ENCODE measurements at places on chromosomes 6 and 20.

DNA sequence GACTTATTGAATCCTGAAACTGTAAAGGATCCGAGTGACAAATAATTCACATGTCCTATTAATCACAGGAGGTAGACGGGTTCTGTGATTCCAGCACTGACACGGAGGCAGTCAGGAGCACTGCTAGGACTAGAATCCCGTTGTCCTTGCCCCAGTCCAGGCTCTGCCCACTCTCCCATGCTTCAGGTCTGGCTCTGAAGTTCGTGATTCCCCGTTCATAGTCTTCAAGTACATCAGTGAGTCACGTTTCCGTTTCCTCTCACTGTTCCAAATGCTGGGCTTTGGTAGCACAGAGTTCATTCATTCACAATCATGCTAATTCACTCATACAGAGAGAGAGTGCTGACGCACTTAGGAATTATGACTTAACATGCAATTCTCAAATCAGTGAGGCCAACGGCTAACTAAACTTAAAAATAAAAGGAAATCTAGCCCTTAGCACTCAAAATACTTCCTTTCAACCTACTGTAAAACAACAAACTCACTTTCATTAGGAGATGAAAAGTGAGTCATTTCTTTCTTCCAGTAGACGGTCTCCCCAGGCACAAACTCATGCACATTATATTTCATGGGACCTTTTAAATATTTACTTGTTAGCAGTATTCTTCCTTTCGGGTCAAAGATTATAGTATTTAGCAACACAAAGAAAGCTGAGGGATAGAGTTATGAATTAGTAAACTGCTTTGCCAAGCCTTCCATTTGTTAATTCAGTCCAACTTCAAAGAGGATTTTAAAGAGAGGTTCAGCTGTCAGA is 94.0 kb upstream of the NHSL1 start:
- DNase-seq = peak; percentile 20

DNA sequence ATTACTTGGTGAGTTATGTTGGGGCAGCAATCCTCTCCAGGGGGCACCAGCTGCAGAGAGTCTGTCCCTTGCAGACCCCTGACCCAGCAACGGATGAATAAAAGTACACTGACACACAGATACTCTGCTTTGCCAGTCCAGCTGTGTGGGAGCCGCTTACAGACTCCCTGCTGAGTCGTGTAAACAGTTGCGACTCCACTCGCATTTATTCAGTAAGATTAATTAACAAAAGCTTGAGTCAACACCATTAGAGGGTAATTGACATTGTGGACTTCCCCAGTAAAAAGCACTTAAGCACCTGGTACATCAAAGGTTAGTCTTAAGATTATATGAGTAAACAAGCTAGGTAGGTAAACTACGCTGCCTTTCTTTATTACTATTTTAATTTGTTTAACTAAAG is 92.0 kb upstream of the TMEM181 start:
- no peak for DNase-seq

GRCh38 chr20:60132827-60133670 is 174.8 kb downstream of the CDH26 start:
- DNase-seq = no peak

GRCh38 chr6:111207141-111207858 is 120.0 kb downstream of the SLC16A10 start:
- DNase-seq = no peak

GRCh38 chr6:24903681-24904080 is 32.1 kb downstream of the RIPOR2 start:
- DNase-seq = no peak

Measured in stimulated activated CD4-positive, alpha-beta T cell treated with anti-CD3 and anti-CD28 coated beads, Interleukin-2, amount 100 ng/mL, for 4 hours (primary cell).